ENCODE measurements at places on chromosomes 3 and 15.
A peak's percentile ranks its signal among the peaks of the same experiment; 100 is the strongest.

GRCh38 chr15:71011503-71012155, 103.6 kb upstream of the THSD4 start:
- peak; percentile 53 for DNase-seq

DNA sequence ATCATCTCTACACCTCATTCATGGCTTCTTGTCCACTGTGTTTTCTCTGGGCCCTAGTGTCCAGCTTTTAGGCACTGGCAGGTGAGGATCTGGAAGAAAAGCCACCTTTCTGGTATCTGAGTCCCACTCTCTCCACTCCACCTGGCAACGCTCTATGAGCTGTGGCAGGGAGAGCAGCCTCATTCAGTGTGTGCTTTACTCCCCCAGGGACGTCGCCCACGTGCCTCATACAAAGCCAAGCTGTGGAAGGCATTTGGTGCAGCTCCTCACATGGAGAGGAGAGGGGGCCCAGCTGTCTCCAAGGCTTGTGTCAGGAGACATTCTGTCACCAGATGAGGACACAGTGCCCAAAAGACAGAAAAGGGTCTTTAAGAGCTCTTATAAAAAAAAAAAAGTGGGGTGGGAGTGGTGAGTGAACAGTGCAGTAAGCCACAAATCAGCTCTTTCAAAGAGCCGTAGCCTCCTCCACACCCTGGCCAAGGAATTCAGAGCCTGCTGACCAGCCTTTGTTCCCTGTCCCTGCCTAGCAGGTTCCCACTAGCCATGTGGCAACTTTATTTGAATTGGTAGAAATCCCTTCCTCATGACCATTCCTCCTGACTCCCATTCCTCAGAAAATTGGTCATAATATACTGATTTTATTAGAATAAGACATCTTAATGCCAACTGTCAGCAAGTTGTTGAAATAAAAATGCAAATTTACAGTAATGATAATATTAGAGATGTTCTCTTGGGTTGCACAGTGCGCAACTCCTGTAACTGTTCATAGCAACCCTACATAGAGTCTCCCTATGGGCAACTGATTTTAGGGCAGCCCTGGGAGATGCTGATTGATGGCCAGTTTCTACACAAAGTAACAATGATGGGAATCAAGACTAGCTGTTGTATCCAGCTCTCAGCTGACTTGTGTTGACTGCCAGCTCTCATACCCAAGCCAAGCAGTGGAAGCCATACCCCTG, 29.5 kb downstream of the GALNT15 start:
- no peak for DNase-seq

GRCh38 chr3:123568875-123569274, 16.0 kb downstream of the HACD2 start:
- no peak for DNase-seq

DNA sequence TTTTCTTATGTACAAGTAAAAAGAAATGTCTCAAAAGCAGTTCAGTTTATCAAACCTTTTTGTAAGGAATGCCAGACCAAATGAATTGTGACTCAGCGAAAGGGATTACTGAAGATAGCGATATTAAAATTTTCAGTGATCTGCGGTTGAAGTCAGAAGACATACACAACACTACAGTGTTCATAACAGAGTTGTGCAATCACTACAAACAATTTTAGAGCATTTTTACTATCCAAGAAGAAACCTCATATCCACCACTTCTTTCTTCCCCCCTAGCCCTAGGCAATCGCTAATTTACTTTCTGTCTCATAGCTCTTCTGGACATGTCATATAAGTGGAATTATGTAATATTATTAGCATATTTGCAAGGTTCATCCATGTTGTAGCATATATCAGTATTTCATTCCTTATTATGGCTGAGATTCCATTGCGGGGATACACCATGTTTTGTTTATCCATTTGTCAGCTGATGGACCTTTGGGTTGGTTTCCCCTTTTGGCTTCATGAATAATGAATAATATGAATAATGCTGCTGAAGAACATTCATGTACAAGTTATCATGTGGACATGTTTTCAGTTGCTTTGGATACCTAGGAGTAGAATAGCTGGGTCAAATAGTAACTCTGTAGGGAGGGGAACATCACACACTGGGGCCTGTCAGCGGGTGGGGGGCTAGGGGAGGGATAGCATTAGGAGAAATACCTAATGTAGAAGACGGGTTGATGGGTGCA, 23.6 kb upstream of the ALPK3 start:
- DNase-seq = no peak

DNA sequence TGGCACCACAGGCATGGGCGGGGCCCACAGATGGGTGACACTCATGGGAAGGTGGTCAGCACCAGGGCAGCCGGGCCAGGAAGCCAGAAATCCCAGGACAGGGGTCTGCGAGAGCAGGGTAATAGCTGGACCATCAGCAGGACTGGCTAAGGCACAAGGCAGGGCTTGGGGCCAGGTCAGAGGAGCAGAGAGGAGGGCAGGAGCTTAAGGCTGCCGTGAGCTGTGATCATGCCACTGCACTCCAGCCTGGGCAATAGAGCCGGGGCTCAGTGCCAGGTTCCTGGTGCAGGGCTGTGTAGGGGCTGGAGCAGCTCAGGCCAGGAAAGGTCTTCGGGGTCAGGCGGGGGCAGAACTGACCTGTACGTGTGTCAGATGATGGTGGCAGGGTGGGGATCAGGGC, 64.2 kb upstream of the LINGO1 start:
- DNase-seq = no peak

DNA sequence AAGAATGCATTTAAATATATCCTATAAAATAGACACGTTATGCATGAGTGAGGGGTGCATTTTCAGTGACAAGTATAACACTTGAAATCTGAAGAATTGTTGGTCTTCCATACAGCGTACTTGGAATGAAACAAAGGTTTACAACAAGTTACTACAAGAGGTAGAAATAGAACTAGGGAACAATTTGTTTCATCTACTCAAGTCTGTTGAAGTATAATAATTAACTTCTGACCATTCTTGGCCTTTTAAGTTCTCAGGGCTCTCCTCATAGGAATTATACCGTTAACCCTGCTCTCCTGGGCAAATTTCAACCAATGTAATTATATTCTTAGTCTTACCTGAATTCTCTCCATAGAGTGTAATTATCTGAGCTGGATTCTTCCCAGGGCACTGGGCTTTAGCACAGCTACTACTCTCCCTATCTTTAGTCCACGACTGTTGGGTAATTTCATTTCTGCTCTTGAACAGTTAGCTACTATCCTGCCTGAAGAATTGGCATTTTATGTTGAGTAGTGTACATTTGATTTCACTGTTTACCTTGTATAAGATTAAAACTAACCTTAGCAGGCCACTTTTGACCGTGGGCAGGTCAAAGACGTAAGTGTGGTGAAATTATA, 100.6 kb downstream of the UBE2E2 start:
- DNase-seq = no peak

DNA sequence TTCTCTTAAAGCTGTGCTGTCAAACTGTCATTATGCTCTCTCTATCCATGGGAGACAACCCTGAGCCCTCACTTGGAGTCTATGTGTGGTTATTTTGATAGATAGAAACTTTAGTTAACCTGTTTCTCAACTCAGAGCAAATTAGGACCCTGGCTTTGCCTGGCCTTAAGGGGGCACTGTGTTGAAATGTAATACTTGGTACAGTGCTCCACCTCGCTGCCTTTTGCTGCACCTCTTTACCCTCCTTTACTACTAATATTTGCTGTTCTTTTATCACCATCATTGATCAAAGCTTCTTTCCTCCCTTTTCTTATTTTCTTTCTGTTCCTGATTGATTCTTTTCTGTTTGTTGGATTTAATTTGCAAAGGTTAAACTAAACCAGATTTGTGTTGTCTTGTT, 34.3 kb downstream of the STT3B start:
- DNase-seq = no peak

DNA sequence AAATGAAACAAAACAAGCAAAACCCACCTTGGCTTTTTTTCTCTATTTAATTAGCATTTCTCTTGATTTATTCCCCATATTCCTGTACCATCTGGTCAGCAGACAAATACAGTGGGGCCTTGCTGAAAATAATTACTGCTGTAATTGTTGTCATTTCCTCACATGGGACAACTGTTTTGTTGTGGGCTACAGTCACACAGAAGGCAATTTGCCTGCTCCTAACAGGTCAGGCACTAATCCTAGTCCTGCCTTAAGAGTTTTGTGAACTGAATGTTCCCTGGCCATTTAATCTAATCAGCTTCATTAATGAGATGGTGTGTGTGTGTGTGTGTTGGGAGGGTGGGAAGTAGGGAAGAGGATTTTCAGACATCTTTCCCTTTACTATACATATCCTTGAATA, 11.6 kb downstream of the TRPC1 start:
- DNase-seq = no peak

DNA sequence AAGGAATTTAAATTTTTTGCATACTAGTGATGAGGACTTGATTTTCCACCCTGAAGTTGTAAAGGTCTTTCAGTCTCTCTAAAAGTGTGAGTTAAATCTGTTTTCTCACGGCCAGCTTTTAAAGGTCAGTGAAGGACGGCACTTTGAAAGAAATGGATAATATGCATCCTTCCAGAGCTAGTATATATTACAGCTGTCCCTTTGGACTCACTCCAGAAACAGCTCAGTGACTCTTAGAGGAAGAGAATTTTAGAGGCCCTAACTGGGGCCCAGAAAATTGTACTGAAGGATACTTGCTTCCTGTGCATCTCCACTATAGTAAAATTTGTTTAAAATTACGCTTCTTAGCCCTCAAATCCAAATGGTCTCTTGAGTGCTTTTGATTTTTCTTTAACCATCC, 41.6 kb downstream of the PIK3CA start:
- no peak for DNase-seq

- DNase-seq = no peak
Observed at GRCh38 chr15:68910816-68911215, 19.5 kb upstream of the SPESP1 start.

DNA sequence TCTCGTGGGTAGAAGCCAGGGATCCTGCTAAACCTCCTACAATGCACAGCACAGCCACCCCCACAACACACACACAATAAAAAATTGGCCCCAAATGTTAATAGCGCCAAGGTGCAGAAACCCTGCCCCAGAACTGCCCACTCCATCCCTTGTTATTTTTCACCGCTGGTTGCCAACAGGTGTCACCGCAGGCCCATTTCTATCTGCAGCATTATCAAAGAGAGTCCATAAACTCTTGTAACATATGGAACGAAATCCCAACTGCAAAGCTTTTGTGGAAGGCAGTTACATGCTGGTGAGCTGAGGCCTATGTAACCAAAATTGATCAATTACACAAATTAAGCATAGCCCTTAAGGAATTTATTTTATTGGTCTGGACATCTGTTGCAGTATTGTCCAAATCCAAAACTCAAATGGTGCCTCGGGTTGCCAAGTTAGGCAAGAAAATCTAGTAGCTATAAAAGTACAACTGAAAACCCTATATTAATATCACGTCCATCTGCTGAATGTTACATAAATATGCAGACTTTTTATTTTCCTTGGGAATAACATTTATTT, 66.2 kb downstream of the SAMMSON start:
- no peak for DNase-seq

GRCh38 chr15:27722102-27722501, 377.0 kb downstream of the OCA2 start:
- DNase-seq = no peak

GRCh38 chr15:39624806-39625205, 43.9 kb downstream of the THBS1 start:
- peak; percentile 82 for DNase-seq

DNA sequence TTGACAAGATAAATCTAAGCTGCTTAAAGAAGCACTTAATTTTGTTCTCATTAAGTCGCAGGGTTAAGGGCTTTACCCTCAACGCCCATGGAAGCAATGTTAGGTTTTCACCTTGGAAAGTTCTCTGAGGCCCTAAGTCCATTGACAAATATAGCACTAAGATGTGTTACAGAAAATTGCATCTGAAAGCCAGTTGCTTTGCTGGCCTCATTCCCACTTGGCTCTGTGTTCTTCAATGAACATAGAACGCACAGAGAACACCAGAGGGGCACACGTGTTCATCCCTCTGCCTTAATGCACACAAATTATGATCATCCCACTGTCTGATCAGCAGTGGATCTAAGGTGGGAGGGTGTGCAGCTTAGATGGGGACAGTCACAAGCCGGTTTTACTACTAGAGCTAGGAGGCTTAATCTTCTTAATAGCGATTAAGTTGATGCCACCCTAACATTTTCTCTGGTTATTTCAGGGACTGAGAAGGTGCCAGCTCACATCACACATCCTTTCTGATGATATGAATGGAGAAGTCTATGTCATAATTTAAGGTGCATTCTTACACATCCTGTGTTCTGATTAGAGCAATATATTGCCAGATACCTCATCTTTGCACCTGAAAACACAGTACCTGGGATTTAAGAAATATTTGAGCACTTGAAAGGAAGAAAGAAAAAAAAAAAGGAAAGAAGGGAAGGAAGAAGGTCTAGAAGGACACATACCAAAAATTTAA, 224.4 kb upstream of the ICE2 start:
- DNase-seq = no peak

- DNase-seq = no peak
Observed at GRCh38 chr3:117463276-117464115, 753.9 kb downstream of the TUSC7 start.

GRCh38 chr3:61875976-61876671, 314.8 kb downstream of the PTPRG start:
- no peak for DNase-seq

- DNase-seq = no peak
Observed at GRCh38 chr3:25843332-25843731, 53.4 kb downstream of the OXSM start.

DNA sequence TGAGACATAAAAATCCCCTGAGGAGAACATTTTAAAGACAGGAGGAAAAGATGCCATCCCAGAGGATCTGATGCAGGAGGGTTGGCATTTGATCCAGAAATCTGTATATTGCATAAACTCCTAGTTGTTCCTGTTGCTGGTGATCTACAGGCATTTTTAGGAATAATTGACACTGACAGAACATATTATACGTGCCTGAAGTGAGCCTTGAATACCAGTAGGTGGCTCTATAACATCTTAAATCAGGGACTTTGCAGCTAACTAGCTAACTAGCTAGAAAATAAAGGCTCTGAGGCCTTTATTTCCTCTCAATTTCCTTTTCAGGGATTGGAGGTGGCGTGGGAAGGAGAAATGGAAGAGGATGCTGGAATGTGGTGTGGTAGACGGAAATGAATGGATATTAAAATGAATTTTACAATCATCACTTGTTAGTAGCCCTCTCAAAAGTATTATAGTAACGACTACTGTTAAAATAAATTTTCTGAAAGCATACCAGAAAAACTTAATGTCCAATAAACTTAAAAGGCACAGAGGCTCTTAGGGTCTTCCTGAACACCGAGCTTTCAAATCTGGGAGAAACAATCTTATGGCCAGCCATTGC, 73.8 kb upstream of the ZBED2 start:
- peak; percentile 69 for DNase-seq

- DNase-seq = no peak
Observed at GRCh38 chr3:7285505-7285904, 424.6 kb downstream of the GRM7 start.

DNA sequence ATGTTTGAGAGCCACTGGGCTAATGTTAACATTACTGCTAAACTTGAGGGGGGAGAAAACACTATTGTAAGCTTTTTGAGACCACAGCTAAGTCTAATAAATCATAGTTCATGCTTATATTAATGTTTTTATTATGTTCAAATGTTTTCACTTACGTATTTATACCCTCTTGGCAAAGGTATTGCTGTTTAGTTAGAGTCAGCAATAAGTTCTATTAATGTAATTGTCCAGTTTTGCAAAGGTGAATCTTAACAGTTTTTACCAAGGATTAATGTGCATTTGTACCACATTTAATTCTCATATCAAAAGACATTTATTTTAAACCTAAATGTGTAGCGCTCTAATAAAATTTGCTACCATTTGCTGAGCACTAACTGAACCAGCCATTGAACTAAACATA, 206.7 kb upstream of the CGNL1 start:
- no peak for DNase-seq

Data from A172 (cell line).